ENCODE measurements at places on chromosomes 7 and 10. TPM values are rescaled to one million over a fixed set of nuclear protein-coding genes. Genes with fewer than 3 reads are reported as not detected.
A peak's percentile ranks its signal among the peaks of the same experiment; 100 is the strongest.

PRKAG2 gene
- 46.1 TPM for total RNA-seq

GRCh38 chr10:18449611-18450026 lies 201.8 kb downstream of the NSUN6 start:
- DNase-seq, result no peak

- no peak for DNase-seq
These were observed 47.1 kb upstream of the PDSS1 start for GRCh38 chr10:26650406-26650805.

ELFN1 gene
- 8.2 TPM for total RNA-seq

GRCh38 chr7:157526913-157527634 lies 190.3 kb downstream of the DNAJB6 start:
- no peak for DNase-seq

SGMS1 gene
- 56.1 TPM for total RNA-seq

GRCh38 chr7:131562941-131563340 lies 6.5 kb upstream of the PODXL start:
- DNase-seq, result no peak

GATA3 gene
- total RNA-seq, result 0.28 TPM

GRCh38 chr10:49062229-49062628 lies 53.1 kb downstream of the VSTM4 start:
- DNase-seq, result no peak

BTBD16 gene
- 0.99 TPM for total RNA-seq

DNA sequence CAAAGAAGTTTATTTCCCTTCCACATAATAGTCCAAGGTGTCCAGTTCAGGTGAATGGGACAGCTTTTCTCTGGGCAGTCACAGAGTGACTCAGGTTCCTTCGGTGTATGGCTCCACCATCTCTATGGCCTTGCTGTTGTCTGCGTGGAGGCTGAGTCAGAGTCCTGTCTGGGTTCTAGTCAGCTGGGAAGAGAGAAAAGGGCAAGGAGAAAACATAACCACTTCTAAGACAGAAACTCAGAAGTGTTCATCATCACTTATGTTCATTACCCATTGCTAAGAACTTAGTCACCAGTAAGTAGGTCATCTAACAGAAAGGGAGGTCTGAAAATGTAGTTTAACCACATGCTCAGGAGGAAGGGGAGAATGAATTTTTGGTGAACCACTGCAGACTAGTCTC lies 32.4 kb upstream of the CCDC7 start:
- no peak for DNase-seq

DNA sequence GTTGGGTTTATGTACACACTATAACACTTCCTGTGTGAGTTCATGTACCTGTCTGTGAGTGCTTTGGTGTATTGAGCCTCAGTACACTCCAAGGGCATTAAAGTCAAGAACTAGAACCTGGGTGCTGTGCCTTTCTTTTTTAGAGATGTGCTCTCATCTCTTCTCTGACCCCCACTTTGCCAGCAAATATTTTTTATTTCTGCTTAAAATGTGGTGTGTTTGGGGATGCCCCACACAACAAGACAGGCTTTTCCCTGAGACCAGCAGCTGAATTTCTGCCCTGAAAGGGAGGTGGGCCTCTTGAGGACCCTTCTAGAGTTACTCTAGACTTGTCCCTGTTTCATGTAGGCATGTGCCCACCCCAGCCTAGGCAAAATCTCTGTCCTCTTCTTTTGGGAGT lies 14.3 kb downstream of the KCTD7 start:
- DNase-seq, result no peak

GRCh38 chr10:79285315-79286197 lies 61.7 kb upstream of the PPIF start:
- DNase-seq, result no peak

DNA sequence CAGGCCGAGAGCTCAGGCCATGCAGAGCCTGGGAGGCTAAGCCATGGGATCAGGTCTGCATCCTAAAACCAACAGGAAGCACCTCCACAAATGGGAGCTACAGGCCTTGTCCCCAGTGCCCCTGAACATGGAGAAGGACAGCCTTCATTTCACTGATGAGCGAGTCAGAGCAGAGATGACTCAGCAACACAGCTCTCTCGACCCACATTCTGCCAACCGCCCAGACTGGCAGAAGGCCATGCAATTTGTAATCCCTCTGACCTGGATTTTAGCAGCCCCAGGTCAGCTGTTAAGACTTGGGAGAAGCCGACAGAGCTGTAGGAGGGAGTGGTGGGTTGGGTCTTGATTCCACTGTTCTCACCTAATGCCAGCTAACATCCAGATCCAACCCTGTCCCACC lies 25.5 kb downstream of the VOPP1 start:
- no peak for DNase-seq

SYT15B gene
- total RNA-seq, result 2.7 TPM

- DNase-seq, result peak; percentile 91
These were observed at the start of gene RPS24 for GRCh38 chr10:78033637-78034470. Gene RPS24 (plus strand): TSS chr10:78033863. CDS start chr10:78033902, 39 bp downstream.

GRCh38 chr7:96337519-96337918 lies 15.6 kb upstream of the SLC25A13 start:
- DNase-seq, result no peak

GRCh38 chr10:115171392-115171960 lies 78.3 kb downstream of the ATRNL1 start:
- DNase-seq, result peak; percentile 74

TMEM178B gene
- total RNA-seq, result 71.1 TPM

DNA sequence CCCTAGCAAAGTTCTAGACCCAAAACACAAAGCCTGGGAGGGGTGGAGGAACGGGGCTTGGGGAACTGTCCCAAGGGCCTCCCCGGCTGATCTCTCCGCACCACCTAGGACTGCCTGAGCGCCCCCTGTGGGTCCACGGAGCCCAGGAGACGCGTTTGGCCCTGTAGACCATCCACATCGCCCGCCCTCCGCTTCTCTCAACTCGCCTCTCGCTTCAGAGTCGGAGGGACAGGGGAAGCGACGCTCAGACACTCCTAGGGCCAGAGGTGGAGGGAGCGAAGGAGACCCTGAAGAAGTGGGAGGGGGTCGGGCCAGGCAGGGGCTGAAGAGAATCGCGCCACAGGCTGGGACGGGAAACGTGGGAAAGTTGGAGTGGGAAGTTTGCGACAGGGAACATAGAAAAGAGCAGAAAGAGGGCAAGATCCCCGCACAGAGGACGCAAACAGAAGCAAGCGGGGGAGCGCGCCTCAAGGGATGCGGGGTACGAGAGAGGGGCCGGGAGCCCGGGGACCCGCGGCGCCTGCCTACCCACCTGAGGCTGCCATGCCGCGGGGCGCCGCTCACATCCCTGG lies 378 bp downstream of the PIK3AP1 start:
- no peak for DNase-seq

DNA sequence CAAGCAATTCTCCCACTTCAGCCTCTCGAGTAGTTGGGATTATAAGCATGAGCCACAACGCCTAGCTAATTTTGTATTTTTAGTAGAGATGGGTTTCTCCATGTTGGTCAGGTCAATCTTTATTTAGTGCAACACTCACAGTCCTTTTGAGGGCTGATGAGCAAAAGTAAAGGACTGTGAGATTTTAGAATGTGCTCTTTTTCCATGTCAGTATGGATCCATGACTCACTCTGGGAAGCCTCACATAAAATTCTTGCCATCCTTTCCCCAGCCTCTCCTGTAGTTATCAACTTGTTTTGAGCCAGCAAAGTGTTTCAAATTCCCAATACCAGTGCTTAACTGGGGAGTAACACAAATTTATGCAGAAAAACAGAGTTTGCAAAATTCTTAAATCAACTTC lies 135.8 kb upstream of the CXCL12 start:
- DNase-seq, result no peak

SLC16A9 gene
- total RNA-seq, result 108 TPM

AZGP1 gene
- 4.5 TPM for total RNA-seq

IFIT1B gene
- total RNA-seq, result 6.7 TPM

FEZF1 gene
- 0.77 TPM for total RNA-seq

DNA sequence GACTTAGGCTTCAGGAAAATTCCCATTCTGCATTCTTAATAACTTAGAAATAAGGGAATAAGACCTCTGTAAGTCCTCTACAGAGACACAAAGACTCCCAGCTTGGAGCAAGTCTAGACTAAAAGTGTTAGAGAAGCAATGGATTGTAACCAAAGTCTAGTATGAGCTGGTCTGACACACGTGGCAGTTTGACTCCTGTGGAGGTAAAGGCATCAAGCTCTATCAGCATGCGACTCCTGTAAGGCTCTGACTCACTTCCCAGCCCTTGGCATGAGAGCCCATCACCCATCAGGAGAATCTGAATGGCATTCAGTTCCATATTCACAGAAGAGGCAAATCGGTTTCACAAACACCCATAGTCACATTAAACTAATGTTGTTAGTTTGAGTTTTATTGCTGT lies 4.4 kb upstream of the VSTM4 start:
- DNase-seq, result no peak

DNA sequence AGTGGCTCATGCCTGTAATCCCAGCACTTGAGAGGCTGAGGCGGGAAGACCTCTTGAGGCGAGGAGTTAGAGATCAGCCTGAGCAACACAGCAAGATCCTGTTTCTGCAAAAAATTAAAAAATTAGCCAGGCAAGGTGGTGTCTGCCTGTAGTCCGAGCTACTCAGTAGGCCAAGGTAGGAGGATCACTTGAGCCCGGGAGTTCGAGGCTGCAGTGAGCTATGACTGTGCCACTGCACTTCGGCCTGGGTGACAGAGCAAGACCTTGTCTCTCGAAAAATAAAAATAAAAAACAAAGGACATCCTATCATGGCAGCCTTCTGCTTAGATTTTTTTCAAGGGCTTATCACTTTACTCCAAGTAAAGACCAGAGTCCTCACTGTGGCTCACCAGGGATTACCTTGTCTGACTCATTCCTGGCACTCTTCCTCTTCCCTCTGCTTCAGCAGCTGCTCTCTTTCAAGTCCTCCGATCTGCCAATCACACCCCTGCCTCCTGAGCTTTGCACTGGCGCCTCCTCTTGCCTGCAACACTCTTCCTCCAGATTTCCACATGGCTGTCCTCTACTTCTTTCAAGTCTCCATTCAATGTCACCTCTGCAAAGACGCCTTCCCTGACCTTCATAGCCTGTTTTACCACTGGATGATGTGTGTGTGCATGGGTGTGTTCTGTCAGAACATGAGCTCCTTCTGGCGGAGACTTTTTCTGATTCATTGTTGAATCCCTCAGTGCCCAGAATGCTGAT lies 7.7 kb downstream of the PRTFDC1 start:
- DNase-seq, result no peak

DNA sequence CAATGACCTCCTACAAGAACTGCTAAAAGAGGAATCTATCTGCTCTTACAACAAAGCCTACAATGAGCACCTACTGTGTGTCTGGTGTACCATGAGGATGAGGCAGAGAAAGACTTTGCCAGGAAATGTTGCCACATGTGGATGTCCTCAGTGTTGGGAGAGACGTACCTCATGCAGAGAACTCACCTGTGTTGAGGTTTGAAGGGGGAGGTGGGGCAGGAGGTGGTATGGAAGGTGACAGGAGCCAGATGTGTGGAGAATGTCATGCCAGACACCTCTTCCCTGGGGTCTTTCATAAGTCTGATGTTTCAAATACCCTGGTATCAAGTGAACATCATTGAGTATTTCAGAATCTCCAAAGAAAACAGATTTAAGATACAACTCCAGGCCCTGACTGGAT lies 220.1 kb upstream of the RNF32 start:
- no peak for DNase-seq

PRRT4 gene
- 6.7 TPM for total RNA-seq

DNA sequence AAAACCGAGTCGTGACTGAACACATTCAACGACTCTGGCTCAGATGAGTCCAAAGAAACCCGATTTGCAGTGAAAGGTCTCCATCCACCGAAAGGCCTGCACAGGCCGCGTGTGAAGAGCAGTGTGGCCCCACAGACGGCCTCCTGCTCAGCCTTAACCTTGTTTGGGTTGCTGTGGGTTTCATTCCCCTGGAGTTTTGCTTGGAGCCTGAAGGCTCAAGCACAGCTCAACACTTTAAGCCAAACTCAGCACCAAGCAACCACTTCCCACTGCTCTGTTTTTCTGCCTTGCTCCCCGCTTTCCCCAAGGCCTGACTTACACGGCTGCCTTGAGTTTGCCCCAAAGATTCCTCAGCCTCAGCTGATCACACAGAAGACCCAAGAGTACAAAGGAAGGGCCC lies 398.2 kb upstream of the NFE2L3 start:
- DNase-seq, result no peak

CYP2W1 gene
- total RNA-seq, result 1.4 TPM

DNA sequence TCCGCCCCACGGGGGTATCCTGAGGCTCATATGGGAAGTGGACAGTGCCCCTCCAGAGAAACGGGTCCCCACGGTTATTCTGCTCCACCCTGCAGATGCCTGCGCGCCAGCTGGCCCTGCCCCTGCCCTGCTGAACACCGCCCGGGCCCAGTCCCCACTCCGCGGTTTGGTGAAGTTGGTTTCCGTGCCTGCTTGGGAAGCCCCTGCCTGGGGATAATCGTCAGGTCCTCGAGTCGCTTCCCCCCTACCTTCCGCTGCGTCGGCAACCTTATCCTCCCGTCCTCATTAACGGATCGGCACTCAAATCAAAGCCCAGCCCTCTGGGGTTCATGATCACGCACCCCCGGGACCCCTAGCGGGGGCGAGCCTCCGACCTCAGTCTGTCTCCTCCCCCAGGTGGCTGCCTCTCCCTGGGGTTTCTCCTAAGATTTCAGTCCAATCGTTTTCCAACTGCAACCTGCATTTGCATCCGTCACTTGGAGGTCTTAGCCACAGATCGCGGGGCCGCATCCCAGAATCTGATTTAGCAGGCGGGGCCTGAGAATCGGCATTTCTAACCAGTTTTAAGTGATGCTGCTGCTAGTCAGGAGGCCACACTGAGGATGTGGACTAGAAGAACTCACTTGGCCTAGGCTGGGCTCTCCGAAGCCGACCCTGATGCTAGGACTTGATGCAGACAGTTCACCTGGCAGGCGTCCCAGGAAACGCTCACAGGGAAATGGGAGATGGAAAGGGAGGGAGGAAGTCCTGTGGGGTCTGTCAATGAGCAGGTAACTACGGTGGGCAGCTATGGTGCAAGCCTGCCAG lies 27.6 kb downstream of the WDR86 start:
- no peak for DNase-seq

DNA sequence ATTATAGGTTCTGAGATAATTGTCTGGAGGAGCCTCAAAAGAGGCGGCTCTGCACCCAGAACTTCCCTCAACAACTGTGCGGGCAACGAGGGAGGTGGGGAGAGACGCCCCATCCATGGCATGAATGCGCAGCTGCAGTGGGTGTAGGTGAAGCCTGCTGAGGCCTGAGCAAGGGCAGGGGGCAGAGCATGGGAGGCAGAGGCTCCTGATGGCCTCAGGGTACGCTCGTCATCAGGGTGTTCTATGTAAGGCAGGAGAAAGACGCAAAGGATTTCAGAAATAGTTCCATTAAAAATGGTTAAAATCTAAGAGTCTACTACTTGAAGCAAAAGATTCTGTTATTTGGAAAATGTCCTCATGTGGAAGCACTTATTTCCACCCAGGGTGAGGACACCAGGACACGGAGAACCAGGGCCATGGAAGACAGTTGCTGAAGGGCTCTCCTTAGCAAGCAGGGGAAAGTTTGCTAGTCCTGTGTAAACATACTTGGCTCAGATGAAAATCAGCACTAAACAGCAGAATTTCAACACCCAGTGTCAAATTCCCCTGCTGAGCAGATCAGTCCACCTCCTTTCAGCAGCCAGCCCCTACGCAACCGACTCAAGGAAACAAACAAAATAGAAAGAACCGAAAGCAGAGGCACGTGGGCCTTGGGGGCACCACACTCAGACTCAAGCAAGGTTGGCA lies 18.9 kb downstream of the INSIG1 start:
- no peak for DNase-seq

GRCh38 chr10:2623675-2624274 lies 443.6 kb upstream of the PFKP start:
- DNase-seq, result no peak

- DNase-seq, result no peak
These were observed 22.9 kb upstream of the LARP4B start for GRCh38 chr10:954396-954795.
